ENCODE measurements at places on chromosomes 1 and 21.

DNA sequence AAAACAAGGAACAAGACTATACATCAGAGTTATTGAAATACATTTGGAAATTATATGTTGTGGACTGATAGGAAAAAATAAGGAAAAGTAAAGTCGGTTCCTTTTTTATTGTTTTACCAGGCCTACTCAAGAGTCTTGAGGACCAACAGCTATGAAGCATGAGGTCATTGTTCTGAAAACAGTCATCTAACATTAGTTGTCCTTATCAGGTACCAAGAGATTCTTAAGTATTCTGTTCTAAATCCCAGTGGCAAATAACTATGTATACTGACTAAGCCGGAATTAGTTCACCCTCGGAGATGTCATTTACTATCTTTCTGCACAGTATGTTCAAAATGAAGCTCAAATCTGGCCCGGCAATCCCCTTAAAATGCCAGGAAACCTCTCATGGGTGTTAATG, 585 bp downstream of the ADGRL4 start:
- no peak for DNase-seq

DNA sequence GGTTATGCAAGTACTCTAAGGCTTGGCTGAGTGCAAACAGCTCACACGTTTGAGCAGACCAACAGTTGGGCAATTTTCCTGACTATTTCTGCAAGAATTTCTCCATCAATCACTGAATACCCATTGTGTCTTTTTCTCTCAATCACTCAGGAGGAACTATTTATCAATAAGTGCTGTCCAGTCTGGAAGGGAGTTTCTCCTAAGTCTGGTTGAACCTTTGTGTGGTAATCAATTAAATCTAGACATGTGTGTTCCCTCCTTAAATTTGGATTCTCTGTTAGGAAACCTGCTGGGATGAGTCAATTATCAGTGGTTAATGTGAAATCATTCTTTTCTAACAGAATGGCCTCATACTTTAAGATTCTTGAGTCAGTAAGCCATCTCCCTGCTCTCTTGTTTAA, 6.8 kb upstream of the AADACL3 start:
- no peak for DNase-seq

DNA sequence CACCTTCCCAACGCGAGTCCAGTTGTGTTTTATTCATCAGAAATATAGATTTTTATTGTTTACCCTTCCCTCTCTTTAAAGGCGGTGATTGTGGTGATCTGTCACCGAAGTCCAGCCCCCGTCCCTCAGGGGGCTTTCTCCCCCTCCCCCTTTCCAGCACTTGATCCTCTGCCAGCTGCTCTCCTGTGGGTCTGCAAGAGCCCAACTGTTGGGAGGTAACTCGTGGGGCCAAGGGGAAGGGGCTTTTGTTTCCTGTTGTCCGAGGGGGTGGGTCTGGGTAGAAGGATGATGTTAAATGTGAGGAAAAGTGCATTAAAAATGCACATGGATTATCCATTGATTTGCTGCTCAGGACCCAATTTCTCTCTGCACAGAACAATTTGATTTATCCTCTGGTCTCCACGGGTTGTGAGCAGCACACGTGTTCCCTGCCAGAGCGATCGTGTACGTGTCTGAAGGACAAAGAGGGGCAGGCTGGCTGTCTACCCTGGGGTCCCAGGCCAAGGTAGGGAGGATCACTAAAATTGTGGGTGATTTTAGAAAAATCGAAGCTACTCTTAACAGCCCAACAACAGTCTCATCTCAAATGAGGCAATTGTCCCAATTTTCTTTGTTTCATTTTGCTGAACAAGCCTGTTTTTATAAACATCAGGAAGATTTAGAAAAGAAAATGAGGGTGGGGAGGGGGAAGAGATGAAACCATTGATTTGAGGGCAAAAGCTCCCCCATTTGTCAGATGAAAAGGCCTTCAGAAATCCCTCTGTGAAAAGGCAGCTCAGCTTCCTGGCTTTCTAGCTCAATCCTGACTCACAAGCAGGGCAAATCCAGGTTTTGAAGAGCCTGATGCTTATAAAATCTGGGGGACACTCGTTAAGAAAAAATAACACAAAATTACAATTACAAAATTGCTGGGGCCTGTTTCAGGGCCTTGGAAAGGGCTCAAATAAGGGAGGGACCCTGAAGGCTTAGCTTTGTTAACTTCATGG, 176.2 kb downstream of the RHOU start:
- no peak for DNase-seq

GRCh38 chr1:67682659-67683197, 2.3 kb upstream of the GADD45A start:
- no peak for DNase-seq

GRCh38 chr1:223346311-223346710, 17.7 kb downstream of the SUSD4 start:
- no peak for DNase-seq
